ENCODE measurements at places on chromosomes 12 and 14.

DNA sequence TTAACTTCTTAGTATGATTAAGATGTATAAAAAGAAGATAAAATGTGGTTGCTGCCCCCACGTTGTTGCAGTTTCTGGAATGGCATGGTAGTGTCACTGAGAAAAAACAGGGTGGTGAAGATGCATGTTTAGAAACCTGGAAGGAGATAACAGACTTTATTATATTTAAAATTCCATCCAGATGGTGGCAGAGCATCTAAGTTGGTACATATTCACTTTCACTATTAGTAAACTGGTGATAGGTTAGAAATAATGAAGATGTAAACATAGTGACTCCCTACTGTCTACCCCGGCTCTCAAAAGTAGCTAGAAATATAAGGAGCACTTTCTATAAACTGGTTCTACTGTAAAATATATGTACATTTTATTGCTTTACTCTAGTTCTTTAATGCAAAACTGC lies 279.3 kb downstream of the NPAS3 start:
- no peak for DNase-seq

DNA sequence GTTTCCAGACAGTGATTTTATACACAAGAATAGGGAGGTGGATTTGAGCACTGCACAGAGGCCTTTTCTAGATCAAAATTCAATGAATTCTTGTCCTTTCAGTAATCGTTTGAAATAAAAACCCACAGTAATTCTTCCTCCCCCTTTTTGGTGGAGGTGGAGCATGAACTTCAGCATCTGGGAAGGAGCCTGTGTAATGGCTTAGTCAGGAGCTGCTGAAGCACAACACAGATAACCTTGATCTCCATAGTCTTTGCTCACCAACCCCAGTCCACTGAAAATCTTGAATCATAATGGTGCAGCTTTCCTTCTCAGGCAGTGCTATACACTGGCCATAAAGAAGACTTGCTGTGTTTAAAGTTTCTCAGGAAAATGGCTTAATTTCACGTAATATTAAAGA lies 6.4 kb upstream of the TBPL2 start:
- DNase-seq, result no peak

GRCh38 chr12:38639625-38640024 lies 265.8 kb downstream of the CPNE8 start:
- no peak for DNase-seq

GRCh38 chr12:26831951-26832821 lies 808 bp downstream of the ITPR2 start:
- no peak for DNase-seq

GRCh38 chr14:104724981-104725771 lies 1.1 kb downstream of the ADSS1 start:
- DNase-seq, result no peak

DNA sequence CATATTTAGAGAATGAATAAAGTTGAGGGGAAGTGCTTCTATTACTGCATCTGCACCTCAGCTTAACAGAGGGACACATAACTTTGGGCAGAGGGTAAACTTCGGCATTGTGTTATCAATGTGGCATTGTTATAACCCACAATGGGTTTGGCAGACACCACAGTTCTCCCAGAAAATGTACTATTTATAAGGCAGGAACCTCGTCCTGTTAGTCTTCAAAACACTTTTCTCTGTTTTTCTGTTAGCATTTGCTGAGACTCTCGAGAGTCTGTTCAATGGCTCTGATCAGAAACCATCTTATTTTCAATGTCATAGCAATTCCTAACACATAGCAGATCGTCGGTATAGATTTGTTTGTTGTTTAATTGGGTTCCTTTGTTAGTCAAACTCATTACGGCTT lies 13.9 kb downstream of the PPP1R36 start:
- DNase-seq, result no peak

DNA sequence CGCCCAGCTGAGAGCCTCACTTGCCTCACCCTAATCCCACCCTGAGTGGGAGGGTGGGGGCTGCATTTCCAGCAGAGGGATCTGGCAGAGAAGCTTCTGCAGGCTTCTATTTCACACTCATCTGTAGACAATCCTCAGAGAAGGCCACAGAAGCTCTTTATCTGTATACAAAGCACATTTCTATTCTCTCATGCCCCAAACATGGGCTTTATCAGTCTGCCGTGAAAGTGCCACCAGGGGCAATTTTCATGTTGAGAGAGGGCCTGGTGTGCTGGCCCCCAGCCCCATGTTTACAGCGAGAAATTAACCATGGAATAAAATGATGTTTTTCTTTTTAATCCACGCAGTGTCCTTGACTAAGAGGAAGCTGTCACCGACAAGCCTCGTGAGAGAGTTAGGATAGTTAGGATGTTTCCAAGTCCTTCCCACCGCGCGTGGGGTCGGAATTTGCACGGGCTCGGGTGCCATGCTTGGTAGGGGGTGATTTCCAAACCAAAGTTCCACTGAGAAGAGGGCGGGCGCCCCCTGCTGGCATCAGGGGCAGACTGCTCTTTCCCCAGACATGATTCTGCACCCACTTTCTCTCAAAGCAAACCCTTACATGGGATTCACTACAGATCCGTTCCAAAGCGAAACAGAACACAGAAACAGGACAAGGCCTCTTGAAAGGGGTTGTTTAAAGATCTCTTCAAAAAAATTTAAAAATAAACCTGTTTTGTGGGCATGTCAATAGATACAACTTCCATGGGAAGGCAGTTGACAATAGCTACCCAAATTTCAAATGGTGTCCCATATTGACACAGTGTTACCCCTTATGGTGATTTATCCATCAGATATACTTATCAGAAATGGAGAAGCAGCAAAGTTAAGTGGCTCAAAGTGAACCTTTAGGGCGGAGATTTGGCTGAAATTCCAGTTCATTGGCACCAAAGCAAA lies 19.4 kb downstream of the BDKRB1 start:
- DNase-seq, result no peak

- DNase-seq, result no peak
Observed at GRCh38 chr12:24177889-24178288, 228.4 kb upstream of the SOX5 start.

- DNase-seq, result no peak
Observed at GRCh38 chr12:5889381-5890047, 55.5 kb downstream of the ANO2 start.
